Stimulated activated CD4-positive, alpha-beta T cell treated with anti-CD3 and anti-CD28 coated beads, TNF-alpha, amount 100 ng/mL, for 24 hours (primary cell): ENCODE measurements at places on chromosomes 1 and 21.

- no peak for DNase-seq
Measured at GRCh38 chr1:30058970-30059369, 664.4 kb downstream of the MATN1 start.

DNA sequence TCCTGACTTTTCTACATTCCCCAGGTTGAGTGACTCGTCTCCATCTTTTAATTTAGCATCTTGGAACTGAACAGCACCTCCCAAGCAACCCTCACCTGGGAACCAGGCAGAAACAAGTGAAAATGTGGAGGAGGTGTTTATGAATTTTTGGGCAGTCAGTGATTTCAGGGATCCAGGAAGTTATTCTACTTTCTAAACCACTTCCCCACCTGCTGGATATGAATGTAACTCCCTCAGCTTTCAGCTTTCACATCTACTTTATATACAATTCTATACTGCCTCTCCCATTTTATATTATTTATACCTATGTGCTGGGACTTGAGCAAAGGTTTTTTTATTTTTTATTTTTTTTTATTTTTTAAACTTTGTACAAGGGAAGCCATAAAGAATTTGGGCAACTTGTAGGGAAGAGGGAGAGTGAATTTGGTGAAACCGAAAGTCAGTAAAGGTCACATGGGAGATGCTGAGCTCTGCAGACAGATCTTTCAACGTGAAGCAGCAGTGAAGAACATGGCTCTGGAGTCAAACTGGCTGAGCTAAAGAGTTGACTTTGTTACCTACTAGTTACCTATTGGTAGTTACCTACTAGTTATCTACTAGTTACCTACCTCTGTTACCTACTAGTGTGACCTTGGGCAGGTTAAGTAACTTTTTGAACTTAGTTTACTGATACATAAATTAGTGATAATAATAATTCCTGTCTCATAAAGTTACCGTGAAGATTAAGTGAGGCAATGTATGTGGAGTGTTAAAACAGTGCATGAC, 45.5 kb downstream of the DDR2 start:
- DNase-seq, result no peak

- no peak for DNase-seq
Measured at GRCh38 chr1:44839576-44839975, 3.5 kb downstream of the PTCH2 start.

GRCh38 chr1:110161849-110162248, 11.6 kb downstream of the SLC6A17 start:
- no peak for DNase-seq

GRCh38 chr1:215357901-215358300, 209.2 kb upstream of the KCTD3 start:
- no peak for DNase-seq

- no peak for DNase-seq
Measured at GRCh38 chr1:236129306-236129705, 13.0 kb upstream of the GPR137B start.

- DNase-seq, result peak; percentile 7
Measured at GRCh38 chr1:231420959-231421545, 1.0 kb downstream of the EGLN1 start.

DNA sequence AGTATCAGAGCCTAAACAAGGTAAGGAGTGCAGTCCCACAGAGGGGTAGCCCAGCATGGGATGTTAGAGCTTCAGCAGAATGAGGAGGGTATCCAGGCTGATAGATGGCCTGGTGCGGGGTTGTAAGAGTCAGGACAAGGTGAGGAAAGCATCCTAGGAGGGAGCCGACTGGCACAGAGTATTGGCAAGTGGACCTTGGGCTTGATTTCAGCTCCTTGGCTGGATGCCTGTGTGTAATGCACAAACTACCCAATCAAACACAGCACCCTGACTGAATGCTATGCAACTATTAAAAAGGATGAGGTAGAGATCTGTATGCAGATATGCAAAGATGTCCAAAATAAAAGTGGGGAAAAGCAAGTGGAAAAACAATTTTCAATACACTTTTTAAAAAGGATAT, 18.0 kb downstream of the DENND2C start:
- DNase-seq, result no peak

GRCh38 chr1:19942088-19942487, 18.7 kb upstream of the PLA2G2E start:
- no peak for DNase-seq

DNA sequence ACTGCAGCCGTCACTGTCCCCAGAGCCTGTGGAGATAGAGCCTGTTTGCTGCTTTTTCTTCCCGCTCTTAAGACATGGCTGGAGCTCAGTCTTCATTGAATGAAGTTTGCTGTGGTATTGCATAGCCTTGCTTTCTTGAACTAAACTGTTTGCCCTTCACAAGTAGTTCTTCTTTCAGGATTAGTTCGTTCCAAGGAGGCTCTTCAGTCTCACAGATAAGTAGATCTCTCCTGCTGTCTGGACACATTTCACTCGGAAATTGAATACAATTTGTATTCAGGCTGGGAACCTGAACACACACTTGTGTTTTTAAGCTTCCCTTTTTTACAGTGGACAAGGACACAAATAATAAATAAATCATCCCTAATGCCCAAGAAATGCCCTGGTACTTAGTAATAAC, 34.7 kb downstream of the IFNAR1 start:
- DNase-seq, result no peak

DNA sequence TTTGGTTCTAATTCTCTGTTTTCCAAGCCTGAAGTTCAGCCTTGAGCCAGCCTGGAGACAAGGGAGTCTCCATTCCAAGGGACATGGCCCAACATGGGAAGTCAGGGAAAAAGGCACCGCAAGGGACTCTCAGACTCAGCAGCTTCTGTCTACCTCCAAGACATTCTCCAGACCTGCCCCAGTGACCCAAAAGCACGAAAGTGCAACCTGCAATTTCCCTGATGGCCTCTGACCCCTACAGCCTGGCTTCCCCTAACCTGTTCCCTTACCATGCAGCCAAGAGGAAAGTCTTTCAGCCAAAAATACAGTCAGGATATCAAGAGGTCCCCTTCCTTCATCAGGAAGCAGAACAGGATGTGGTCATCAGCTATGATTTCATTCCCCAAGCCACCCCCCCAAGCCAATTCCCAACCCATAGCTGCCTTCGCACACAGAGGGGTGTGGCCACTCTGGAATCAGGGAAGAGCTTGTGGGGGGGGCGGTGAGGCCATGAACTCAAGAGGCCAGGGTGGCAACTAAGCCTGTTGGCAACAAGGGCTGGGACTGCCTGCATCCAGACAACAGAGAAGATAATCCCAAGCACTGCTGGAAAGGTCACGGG, 59.2 kb downstream of the TIAM1 start:
- no peak for DNase-seq

- no peak for DNase-seq
Measured at GRCh38 chr1:217402301-217402700, 228.6 kb downstream of the GPATCH2 start.
